ENCODE measurements at places on chromosomes 5 and 9.

- no peak for DNase-seq
These were observed 6.9 kb upstream of the ABCA1 start for GRCh38 chr9:104934691-104935500.

DNA sequence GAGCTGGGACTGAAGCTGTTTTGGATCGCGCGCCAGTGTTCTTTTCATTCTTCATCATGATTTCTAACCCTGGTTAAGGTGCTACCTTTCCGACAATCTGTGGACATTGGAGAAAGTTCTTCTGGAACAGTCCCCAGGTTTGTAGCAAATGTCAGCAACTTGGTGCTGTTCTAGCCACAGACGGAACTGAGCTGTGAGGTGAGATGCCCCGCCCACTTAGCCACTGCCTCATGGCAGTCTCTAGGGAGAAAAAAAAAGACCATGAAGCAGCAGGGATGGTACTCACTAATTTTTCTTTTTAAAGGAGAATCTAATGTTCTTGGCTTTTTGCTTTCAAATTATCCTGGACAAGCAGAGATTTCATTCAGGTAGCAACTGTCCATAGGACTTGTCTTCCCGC lies 72.1 kb upstream of the STK32A start:
- no peak for DNase-seq

DNA sequence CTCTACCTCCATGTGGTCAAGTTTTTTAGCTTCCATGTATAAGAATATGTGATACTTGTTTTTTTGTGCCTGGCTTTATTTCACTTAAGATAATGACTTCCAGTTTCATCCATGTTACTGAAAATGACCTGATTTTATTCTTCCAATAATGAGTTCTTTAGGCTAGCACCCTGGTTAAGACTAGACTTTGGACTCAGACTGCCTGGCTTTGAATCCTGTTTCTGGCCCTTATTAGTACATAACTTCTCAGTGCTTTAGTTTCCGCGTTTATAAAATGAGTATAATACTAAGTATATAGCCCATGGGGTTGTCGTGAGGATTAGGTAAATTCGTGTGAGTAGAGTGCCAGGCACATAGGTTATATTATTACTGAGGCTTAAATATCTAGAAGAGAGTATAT lies 18.5 kb downstream of the KIAA1958 start:
- no peak for DNase-seq

DNA sequence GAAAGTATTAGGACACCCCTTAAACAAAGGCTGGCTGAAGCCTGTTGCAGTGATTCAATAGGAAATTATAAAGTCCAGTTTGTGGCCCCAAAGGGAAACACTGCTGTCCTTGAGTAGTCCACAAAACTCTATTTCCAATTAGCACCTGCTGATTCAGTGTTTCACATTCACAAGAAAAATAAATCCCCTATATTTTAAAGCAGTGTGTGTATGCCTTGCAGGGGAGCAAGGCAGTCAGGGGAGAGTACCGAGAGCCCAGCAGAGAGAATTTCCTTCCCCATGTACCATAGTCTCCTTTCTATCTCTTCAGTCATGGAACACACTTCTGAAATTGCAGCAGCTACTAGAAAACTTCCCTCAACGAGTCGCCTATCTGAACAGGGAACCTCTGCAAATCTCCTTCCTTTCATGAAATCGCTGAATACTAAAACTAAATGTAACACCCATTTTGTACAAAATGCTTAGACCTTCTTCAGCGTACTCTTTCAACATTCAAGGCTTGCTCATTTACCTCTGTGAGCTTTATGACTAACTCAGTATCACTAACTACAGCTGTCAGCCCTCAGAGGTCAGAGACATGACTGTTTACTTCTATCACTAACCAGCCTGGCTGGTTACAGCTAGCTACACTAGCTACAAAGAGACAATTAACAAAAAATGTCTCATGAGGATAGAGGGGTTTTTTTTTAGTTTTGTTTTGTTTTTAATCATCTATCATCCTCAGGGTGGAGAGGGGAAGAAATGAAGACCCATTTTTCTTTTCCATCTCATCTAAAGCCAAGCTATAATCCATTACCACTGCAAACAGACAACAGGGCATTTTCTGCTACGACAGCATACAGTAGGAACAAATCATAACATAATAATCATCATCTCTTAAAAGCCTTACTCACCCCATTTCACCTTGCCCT lies 188.7 kb downstream of the EBF1 start:
- no peak for DNase-seq

- no peak for DNase-seq
These were observed 180.1 kb upstream of the MVB12B start for GRCh38 chr9:126146254-126147145.

GRCh38 chr9:77929942-77930341 lies 101.7 kb downstream of the GNAQ start:
- no peak for DNase-seq

- peak; percentile 28 for DNase-seq
These were observed 119.2 kb downstream of the MSX2 start for GRCh38 chr5:174843263-174844250.

- no peak for DNase-seq
These were observed 32.6 kb downstream of the FNBP1 start for GRCh38 chr9:130010151-130010988.

DNA sequence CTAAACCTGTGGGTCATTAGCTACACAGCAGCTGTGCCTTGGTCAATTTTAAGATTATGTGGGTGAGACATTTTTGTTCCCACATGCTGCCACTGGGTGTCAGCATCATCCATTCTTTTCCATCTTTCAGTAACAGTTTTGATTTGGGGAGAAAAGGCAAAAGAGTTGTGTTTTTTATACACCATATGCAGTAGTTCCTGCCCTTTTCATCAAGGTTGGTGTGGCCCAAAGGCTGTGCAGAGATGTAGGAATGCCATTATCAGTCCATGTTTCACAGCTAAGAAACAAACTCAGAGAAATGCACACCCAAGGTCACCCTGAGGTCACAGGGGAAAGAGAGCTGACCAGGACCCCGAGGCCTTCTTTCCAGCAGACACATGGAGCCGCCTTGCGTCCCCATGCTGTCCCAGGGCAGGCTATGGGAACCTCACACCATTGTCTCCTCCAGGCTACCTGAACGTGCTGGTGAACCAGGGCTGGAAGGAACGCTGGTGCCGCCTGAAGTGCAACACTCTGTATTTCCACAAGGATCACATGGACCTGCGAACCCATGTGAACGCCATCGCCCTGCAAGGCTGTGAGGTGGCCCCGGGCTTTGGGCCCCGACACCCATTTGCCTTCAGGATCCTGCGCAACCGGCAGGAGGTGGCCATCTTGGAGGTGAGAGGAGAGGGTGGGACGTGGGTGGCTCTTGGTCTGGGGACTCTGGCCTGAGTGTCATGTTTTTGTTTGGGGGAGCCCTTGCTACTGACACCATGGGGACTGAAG lies 27.8 kb upstream of the GRPEL2 start:
- peak; percentile 65 for DNase-seq

DNA sequence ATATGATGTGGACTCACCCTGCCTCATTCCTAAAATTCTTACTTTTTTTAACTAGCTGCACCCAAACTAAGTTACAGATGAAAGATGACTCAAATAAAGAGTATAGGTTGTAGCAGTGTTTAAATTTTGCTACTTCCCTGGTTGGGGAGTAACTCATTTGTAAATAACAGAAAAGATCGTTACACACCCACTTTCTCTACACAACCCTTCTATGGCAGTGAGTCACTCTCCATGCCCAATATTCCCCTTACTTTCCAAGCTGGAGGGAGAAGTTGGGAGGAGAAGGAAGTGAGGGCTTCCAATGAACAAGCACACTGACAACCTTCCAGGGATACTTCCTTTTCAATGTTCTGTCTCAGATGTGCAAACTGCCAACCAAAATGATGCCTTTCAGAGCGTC lies 1.9 kb downstream of the RASEF start:
- DNase-seq: no peak

- DNase-seq: no peak
These were observed 6.3 kb upstream of the SLC25A48 start for GRCh38 chr5:135827965-135828781.

GRCh38 chr9:116074658-116075057 lies 78.9 kb upstream of the PAPPA start:
- peak; percentile 50 for DNase-seq

GRCh38 chr5:88085462-88085861 lies 183.2 kb downstream of the TMEM161B start:
- no peak for DNase-seq

GRCh38 chr5:96321345-96321744 lies 111.7 kb downstream of the PCSK1 start:
- DNase-seq: peak; percentile 73

GRCh38 chr9:530681-531080 lies 310.8 kb upstream of the DMRT1 start:
- peak; percentile 42 for DNase-seq

DNA sequence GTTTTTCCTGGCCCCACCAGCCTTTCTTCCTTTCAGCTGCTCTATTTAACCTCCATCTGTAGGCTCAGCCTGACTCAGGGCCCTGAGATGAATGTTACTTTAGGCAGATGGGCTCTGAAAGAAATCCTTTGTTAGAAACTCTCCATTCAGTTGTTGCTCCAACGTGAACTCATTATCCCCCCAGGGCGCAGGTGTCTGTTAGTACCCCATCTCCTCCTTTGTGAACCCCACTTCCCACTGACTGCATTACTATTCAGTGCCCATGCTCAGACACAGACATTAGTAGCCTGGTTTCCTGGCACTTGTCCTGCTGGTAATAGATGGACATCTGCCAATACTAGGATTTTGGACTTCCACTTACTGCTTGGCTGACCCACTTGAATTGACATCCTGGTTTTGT lies 1271.6 kb downstream of the PTPRD start:
- DNase-seq: no peak

- DNase-seq: peak; percentile 61
These were observed 169.2 kb upstream of the TARS1 start for GRCh38 chr5:33271606-33272005.

- DNase-seq: peak; percentile 80
These were observed 636.1 kb downstream of the PSAT1 start for GRCh38 chr9:78932849-78933627.

DNA sequence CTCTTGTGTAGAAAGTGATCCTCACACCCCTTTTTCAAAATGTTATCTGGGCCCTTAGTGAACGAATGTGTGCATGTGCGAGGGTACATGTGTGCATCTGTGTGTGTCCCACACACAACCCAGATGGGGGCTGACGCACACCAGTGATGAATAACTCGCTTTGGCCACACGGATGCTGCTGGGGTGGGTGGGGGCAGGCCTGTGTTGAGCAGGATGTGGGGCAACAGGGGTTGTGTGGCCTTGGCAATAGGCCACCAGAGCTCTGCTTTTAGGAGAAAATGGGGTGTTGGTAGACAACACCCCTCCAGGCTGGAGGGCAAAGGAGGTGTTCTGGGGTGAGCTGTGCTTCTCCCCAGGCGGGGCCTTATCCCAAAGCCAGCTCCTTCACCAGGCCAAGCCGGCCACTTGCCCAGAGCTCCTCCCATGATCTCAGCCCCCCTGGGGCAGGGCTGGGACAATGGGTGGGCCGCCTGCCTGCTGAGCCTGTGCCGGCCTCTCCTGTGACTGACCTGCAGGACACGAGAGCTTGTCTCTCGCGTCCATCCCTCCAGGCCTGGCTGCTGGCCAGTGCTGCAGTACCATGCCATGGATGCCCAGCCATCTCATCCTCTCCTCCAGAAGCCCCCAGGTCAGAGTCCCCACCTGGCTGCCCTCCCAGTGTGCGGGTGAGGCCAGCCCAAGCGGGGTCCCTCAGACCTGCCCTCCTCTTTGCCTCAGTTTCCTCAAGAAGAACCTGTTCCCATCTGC lies 1.7 kb downstream of the DBN1 start:
- DNase-seq: peak; percentile 49

- no peak for DNase-seq
These were observed 114.9 kb downstream of the TRIO start for GRCh38 chr5:14257995-14258403.

DNA sequence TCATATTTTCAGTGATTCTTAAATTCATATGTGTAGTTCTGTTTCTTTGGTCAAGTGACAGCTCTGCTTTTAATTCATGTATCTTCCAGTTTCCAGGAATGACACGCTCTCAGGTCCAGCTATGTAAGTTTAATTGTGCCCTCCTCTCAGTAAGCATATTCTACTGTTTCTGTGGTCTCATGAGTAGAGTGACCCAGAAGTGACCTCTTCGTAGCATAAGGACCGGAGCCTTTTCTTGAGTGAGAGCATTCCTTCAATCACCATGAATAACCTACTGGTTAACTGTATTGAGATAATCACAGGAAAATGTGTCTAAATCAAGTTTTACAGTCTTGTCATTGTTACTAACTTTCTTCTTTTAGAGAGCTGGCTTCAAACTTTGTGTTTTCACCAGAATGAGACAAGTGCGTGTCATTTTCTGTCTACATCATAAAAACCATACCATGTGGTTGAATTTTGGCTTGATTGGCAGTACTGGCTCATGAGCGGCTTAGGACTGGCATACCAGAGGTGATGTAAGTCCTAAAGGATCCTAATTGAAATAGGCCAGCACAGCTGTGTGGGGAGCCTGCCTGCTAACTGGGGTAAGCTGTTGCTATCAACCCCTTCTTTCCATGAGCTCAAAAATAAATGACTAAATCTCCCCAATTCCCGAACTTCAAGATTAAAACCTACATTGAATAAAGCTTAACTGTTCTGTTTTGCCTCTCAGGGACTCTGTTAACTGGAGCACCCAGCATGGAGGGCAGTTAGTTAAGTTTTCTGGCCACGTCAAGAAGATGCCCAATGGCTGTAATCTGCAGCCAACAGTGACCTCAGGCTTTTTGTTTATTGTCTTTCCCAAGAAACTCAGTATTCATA lies 4.8 kb downstream of the ADAMTSL1 start:
- DNase-seq: peak; percentile 93

DNA sequence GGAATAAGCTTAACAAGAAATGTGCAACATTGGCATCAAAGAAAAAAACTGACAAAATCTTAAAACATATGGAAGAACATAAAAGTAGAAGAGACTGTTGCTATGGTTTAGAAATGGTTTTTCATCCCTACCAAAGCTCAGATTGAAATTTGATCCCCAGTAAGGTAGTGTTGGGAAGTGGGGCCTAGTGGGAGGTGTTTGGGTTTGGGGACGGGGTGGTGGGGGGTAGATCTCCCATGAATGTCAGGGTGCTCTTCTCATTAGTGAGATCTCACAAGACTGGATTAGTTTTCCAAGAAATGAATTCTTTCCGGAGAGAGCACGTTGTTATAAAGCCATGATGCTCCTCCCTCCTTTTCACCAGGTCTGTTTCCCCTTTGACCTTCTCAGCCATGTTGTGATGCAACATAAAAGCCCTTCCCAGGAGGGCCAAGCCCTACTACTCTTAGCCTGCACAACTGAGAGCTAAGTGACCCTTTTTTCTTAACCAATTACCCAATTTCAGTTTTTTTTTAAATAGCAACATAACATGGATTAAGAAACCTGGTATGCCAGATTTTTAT lies 10.6 kb downstream of the TMEM167A start:
- no peak for DNase-seq

GRCh38 chr5:172311605-172312004 lies 28.0 kb upstream of the UBTD2 start:
- DNase-seq: no peak

DNA sequence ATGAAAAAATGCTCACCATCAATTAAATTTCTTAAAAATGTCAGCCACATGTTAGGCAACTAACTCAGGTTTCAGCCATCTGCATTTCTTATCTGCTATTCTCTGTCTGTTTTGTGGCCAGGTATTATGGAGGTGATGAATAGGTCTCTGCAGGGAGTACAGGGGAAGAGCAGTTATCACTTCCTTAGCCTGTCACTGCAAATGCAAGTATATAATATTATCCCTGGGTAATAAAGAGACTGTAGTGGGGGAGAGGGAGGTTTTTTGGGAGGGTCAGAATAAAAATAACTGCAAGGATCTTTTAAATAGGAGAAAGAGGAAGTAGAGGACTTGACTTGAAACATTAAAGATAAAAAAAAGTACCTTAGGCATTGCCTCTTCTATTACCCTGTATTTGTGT lies 49.6 kb upstream of the PTGER4 start:
- DNase-seq: no peak

- DNase-seq: no peak
These were observed 19.9 kb upstream of the GLIPR2 start for GRCh38 chr9:36116593-36116992.
